GOT3 (cell line): ENCODE measurements at places on chromosomes 2 and 18.

DNA sequence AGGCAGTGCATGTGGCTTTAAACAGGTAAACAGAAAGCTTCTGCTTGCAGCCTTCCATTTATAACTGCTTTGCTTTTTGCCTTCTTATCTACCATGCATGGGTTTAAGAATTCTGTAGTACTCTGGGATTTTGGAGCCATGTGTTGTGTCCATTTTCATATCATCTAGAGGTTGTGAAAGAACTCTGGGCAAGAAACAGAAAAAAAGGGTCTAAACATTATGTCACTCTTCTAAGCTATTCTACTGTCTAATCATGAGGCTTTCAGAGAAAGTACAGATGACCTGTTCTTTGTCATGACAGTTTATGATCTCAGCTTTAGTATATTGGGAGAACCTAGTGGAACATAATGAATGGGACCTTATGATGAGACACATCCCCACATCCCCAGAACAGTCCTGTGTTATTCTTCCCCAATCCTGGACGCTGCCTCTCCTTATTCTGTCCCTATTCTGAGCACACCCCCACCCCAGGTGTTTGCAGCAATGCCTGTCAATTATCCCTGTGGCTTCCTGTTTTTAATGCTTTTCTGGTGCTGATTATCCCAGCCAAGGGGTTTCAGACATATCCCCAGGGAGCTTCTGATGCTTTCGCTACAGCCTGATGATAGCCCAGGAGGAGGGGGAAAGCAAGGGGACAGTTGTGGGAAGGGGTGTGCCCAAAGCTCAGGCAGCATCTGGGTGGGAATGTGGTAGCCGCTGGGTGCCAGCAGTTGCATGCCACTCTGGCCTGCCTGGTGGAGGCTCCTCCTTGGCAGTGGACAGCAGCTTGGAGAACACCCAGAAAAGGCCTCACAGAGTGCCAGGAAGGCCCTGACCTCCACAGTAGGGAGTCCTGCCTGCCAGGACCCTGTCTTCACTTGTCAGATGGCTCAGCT lies 169.5 kb upstream of the MAP3K20 start:
- no peak for DNase-seq

- no peak for DNase-seq
Observed at GRCh38 chr2:19351899-19352697, 6.3 kb downstream of the OSR1 start.

GRCh38 chr18:47390410-47391024 lies 139.1 kb upstream of the SKOR2 start:
- no peak for DNase-seq

DNA sequence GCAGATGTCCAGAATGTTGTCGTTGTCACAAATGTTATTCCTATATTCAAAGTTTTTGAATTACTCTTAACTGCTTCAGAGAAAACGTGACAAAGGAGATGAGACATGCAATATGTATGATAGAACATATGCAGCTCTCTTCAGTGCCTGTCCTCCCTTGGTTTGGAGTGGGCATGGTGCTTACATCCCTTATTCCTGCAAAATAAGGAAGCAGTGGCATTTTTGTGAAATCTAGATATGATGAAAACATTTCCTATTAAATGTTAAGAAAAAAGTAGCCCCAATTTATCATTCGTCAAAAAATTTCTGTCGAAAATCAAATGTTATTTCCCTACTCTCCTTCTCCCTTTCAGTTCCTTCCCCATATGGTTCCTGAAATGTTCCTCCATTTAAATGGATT lies 457.5 kb upstream of the FANCL start:
- no peak for DNase-seq

GRCh38 chr2:133553838-133554408 lies 14.3 kb downstream of the NCKAP5 start:
- DNase-seq = no peak

GRCh38 chr2:29749843-29750242 lies 171.5 kb downstream of the ALK start:
- no peak for DNase-seq

DNA sequence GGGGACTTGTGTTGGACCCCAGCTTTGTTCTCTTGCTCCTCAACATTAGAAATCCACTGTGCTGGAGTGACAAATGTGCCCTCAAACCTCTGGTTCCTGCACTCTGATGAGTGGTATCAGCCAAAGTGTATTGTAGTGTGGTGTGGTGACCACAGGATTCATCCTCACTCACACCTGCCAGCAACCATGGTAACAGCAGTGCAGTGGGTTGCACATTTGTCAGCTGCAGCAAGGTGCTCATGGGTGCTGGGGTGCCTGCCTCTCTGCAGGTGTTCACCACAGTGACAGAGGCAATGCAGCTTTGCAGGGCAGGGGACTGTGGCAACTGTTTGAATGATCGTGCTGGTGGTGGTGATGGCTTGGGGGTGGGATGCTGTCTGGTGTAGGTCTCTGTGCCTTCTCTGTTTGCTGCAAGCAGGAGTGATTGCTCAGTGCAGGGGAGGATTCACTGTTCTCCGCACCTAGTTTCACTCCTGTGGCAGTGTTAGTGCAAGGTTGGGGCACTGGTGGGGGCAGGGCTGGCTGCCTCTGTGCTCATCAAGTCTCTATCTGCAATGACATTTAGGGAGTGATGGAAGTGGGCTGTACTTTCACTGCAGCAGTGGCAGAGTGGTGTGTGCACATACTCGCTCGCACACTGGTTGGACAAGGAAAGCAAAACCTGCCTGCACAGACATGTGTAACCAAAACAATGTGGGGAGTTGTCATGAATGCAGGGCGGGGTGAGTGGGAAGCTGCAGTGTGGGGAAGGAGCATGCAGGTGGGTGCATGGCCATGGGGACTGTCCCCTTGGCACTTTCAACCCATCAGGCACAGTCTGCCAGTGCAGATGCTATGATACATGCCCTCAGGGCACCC lies 301.1 kb downstream of the PIK3C3 start:
- no peak for DNase-seq
